Hematopoietic multipotent progenitor cell (in vitro differentiated cells): ENCODE measurements at places on chromosomes 5 and 9. TPM values are rescaled to one million over a fixed set of nuclear protein-coding genes. Genes with fewer than 3 reads are reported as not detected.

Gene SV2C
- under 0.01 TPM for total RNA-seq

- no peak for DNase-seq
Measured at GRCh38 chr5:133845271-133845670, 123.2 kb downstream of the C5orf15 start.

DNA sequence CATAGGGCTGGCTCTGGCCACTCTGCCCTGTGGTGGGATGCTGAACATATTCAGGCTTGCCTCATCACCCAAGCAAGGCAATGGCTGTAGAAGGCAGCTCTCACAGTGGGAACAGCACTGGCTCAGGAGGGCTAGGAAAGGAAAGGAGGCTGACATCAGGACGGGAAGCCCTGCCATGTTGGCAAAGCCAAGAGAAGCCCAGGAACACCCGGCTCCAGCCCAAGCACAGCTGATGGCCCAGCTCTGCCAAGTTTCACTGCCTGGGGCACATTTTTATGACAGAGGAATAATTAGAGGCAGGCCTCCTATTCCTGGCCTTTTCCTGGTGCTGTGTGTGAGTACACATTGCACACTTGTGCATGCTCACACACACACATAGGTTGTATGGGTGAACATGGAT, 163.6 kb upstream of the SMIM23 start:
- DNase-seq: no peak

DNA sequence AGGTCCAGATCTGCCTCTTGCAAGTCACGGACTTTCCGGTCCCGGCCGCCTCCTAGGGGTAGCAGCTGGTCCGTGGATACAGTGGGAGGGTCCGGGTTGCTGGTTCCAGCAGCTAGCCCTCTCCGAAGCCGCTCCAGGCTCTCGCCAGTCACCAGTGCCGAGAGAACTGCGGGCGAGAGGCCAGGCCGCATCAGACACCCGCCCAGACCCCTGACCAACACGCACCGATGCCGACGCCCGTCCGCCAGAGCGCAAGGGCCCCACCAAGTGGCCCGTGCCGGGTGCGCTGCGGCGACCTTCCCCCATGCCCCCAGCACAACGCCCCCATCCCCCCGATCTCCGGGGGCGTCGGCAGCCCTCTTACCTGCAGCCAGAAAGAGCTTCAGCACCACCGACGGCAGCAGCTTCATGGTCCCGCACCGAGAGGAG, 470 bp downstream of the HBEGF start:
- DNase-seq: no peak

DNA sequence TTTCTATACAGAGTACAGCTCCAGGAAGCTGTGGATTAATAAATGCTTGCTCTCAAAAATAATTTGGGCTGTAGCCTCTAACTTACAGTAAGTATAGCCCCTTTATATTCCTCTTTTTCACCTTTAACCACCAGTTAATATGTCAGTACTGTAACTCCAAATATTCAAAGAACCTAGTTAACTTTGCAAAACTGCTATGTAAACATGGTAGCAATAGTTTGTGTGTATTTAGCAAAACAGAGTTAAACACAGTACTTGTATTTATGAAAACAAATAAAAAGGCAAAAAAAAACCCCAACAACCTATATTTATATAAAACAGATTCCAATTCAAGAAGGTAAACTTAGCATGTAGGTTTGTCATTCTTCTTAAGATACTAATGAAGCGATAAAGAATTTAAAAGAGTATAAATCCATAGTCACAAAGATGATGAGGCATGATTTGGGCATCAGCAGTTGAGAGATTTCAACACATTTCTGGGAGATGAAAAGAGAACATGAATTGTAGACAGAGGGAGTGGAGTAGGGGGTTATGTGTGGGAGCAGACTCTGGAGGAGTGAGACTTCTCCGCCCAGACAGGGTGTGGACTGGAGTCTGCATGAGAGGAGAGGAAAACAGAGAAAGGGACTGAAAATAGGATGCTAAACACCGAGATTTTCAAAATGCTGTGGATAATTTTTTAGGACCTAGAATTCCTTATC, 47.0 kb upstream of the F2RL1 start:
- DNase-seq: no peak

Gene PPP2CA
- 234 TPM for total RNA-seq

DNA sequence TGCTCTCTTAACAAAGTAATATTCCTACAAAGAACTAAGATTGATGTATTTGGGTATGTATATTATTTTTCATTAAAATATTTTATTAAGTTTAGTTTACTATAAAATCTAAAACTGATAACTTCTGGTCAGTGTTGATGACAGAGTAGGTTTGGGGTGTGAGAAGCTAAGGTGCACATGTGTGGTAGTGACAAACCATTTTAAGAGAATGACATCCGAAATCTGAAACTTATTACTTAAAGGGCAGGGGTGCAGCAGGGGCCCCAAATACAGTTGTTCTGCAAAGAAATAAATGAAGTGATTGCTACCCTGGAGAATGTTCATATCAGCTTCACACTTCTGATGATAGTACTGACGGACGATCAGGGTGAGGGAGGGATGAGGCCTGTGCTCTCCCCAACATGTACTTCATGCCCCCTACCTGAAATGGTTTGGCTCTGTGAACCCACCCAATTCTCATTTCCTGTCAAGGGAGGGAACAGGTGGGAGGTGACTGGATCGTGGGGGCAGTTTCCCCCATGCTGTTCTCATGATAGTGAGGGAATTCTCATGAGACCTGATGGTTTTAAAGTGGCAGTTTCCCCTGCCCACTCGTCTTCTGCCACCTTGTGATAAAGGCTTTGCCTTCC, 125.3 kb upstream of the RFX3 start:
- DNase-seq: no peak

GRCh38 chr5:178058321-178059012, 54.9 kb upstream of the N4BP3 start:
- no peak for DNase-seq

DNA sequence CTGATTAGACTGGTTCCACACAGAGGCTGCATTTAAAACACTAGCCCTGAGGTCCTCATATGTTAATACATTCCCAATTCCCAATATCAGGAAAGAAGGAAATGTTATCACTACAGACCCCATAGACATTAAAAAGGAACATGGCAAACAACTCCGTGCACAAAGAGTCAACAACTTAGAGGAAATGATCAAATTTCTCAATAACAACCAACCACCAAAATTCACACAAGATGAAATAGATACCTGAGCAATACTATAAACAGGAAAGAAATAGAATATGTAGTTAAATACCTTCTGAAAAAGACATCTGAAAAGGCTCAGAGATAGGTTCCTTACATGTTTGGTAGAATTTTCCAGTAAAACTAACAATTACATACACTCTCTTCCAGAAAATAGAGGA, 28.9 kb downstream of the SEMA4D start:
- no peak for DNase-seq

- no peak for DNase-seq
Measured at GRCh38 chr9:87862536-87863268, 20.0 kb upstream of the SPATA31E1 start.

DNA sequence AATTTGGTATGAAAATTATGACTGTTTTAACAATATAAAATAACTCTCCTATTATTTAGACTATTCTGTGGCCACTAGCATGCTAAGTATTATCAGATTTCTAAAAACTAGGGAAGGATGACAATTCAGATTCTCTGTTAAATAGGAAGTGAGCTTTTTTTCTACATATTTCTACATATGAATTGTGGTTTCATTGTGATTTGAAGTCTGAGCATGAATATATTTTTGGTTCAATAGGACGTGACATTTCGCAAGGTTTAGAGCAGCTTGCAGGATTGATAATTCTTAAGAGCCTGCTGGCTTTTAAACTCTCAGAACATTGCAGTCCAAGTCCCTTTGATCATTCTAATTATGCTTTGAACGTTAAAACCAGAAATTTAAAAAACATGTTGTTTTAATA, 82.9 kb downstream of the ADGRV1 start:
- no peak for DNase-seq

GRCh38 chr9:137235424-137236237, 4.9 kb downstream of the SLC34A3 start:
- DNase-seq: no peak

Gene PCDH12
- total RNA-seq: 0.54 TPM

Gene PCDHGB2
- total RNA-seq: 2.4 TPM

Gene SHISAL2B
- total RNA-seq: not detected

Gene SLC6A3
- total RNA-seq: not detected

Gene ARL14EPL
- total RNA-seq: not detected

Gene MLANA
- total RNA-seq: not detected

GRCh38 chr5:84599964-84600363, 215.3 kb upstream of the EDIL3 start:
- no peak for DNase-seq
